ENCODE measurements at places on chromosomes 16 and 17.

GRCh38 chr17:15237106-15237425 lies 28.1 kb downstream of the PMP22 start:
- peaks cover 5% of the 10 kb centered on the region for H3K4me1 ChIP-seq
- no peaks in the 10 kb centered on the region for H3K36me3 ChIP-seq
- H3K27ac ChIP-seq, result no peak overlapping the region
- no peak overlapping the region for H3K4me3 ChIP-seq

DNA sequence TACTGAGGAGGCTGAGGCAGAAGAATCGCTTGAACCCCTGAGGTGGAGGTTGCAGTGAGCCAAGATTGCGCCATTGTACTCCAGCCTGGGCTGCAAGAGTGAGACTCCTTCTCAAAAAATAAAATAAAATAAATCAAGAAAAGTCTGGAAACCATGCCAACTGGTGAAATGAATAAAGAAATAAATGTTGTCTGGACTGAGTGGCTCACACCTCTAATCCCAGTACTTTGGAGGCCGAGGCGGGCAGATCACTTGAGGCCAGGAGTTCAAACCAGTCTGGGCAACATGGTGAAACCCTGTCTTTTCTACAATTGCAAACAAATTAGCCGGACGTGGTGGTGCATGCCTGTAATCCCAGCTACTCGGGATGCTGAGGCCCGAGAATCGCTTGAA lies 744 bp upstream of the LRRC37A3 start:
- DNase-seq, result no peak
- H3K36me3 ChIP-seq, result no peaks in the 10 kb centered on the region
- peaks cover 17% of the 10 kb centered on the region for H3K4me1 ChIP-seq
- H3K27me3 ChIP-seq, result no peaks in the 10 kb centered on the region
- H3K27ac ChIP-seq, result peak overlapping the region; percentile 72

- H3K27me3 ChIP-seq, result peaks cover 26% of the 10 kb centered on the region
- H3K4me3 ChIP-seq, result no peak overlapping the region
- no peaks in the 10 kb centered on the region for H3K4me1 ChIP-seq
- H3K36me3 ChIP-seq, result no peaks in the 10 kb centered on the region
Measured at GRCh38 chr16:50837324-50837723, 95.4 kb downstream of the CYLD start.

DNA sequence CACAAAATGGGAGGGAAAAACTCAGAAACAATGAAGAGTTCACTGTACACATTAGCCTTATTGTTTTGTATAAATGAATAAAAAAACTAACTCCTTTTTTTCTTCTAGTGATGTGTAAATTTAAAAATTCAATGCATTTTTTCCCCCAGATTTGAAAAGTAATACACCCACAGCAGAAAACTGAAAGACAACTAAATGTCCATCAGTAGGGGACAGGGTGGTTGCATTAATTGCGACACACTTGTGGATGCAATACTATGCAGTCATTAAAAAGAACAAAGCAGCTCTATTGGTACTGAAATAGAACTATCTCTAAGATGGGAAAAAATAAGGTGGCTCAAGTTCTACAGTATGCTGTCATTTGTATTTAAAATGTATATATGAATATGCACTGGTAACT lies 13.7 kb upstream of the WIPI1 start:
- no peaks in the 10 kb centered on the region for H3K27me3 ChIP-seq
- H3K27ac ChIP-seq, result no peak overlapping the region
- H3K4me3 ChIP-seq, result no peak overlapping the region
- H3K36me3 ChIP-seq, result no peaks in the 10 kb centered on the region

GRCh38 chr16:25007284-25007984 lies 7.7 kb downstream of the ARHGAP17 start:
- H3K4me3 ChIP-seq, result no peak overlapping the region
- H3K27ac ChIP-seq, result no peak overlapping the region
- no peaks in the 10 kb centered on the region for H3K4me1 ChIP-seq

- H3K36me3 ChIP-seq, result no peaks in the 10 kb centered on the region
- H3K27ac ChIP-seq, result no peak overlapping the region
- H3K4me1 ChIP-seq, result no peaks in the 10 kb centered on the region
- no peak overlapping the region for H3K4me3 ChIP-seq
- no peak for DNase-seq
Measured at GRCh38 chr17:81371910-81372760, 23.1 kb upstream of the BAHCC1 start.

- H3K27ac ChIP-seq, result no peak overlapping the region
- no peak overlapping the region for H3K4me3 ChIP-seq
- no peak for DNase-seq
- peaks cover 71% of the 10 kb centered on the region for H3K27me3 ChIP-seq
- no peaks in the 10 kb centered on the region for H3K36me3 ChIP-seq
Measured at GRCh38 chr16:86929057-86929871, 350.9 kb downstream of the FOXL1 start.

DNA sequence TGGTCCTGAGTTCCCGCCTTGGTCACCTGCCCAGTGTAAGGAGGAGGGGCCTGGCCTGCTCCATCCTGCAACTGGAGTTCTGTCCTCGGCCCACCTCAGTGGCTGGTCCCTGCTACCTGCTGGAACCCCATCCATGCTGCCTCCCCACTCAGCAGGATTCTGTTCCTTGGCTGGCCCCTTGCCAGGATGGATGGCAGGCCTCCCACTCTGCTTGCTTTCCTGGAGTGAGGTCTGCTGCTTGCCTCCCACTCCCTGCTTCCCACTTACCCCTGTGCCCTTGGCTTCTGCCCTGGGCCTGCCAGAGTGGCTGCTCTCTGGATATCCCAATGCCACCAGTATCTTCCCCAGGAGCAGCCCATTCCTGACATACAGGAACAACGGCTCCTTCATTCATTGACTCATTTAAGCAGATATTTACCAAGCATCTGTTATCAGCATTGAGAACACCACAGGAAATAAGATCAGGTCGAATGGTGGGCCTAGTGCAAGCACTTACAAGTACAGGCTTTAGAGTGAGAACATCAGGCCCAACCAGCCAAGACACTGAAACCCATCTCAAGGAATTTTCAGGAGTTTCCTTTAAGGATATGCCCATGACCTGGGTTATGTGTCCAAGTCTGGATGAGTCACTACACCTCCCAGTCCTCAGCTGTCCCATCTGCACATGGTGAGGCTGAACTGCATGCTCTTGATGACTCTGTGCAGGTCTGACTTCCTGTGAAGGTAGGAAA lies 17.0 kb upstream of the RPRML start:
- no peaks in the 10 kb centered on the region for H3K36me3 ChIP-seq
- no peak overlapping the region for H3K27ac ChIP-seq
- no peak for DNase-seq
- H3K27me3 ChIP-seq, result no peaks in the 10 kb centered on the region
- no peaks in the 10 kb centered on the region for H3K4me1 ChIP-seq
- no peak overlapping the region for H3K4me3 ChIP-seq

GRCh38 chr17:39611401-39612112 lies 3.8 kb upstream of the NEUROD2 start:
- no peaks in the 10 kb centered on the region for H3K36me3 ChIP-seq
- peaks cover 51% of the 10 kb centered on the region for H3K27me3 ChIP-seq
- H3K27ac ChIP-seq, result no peak overlapping the region
- H3K4me3 ChIP-seq, result no peak overlapping the region

DNA sequence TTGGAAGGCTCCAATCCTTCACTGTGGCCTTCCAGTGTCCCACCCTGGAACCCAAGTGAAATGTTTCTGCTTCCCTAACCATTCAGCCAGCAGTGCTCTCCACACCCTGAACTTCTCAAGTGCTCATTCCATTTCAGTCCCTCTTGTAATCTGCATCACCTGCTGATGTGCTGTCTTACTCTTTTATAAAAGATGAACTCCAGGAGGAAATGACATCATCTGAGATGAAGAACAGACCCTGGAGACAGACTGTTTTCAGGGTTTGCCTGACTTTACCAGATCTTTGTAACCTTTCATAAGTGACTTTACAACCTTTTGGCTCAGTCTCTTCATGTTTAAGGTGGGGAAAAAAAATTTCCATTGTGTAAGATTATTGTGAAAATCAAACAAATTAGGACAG lies 61.3 kb downstream of the CNTNAP4 start:
- no peaks in the 10 kb centered on the region for H3K36me3 ChIP-seq
- H3K4me1 ChIP-seq, result no peaks in the 10 kb centered on the region
- no peak overlapping the region for H3K4me3 ChIP-seq
- H3K27me3 ChIP-seq, result no peaks in the 10 kb centered on the region
- H3K27ac ChIP-seq, result no peak overlapping the region

GRCh38 chr17:81966343-81967243 lies 5.6 kb upstream of the NOTUM start:
- H3K27ac ChIP-seq, result no peak overlapping the region
- no peak overlapping the region for H3K4me3 ChIP-seq
- no peaks in the 10 kb centered on the region for H3K36me3 ChIP-seq
- DNase-seq, result peak; percentile 58
- peaks cover 40% of the 10 kb centered on the region for H3K4me1 ChIP-seq
- H3K27me3 ChIP-seq, result peaks cover 29% of the 10 kb centered on the region

- no peaks in the 10 kb centered on the region for H3K27me3 ChIP-seq
- H3K4me3 ChIP-seq, result no peak overlapping the region
- H3K4me1 ChIP-seq, result peaks cover 2% of the 10 kb centered on the region
- H3K36me3 ChIP-seq, result no peaks in the 10 kb centered on the region
- no peak overlapping the region for H3K27ac ChIP-seq
- peak; percentile 42 for DNase-seq
Measured at GRCh38 chr16:19559242-19559910, 3.9 kb downstream of the VPS35L start.

DNA sequence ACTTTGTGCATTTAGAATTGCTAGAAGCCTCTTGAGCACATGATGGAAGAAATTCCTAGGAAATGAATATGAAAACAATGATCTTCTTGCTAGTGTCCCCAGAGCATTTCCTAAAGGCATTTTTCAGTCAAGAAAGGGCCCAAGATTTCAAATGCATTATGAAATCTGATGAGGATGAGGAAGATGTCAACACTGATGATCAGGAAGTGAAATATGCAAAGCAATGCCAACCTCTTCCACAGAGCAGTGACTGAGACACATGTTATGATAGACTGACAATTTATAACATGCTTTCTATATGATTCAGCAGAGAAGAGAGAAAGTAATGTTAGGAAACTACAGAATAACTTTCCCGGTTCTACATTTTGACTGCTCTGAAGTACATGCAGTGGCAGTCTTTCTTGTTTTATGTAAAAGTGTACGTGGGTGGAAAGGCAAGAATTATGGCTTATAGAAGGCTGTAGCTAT lies 859.1 kb upstream of the GOT2 start:
- H3K4me3 ChIP-seq, result no peak overlapping the region
- H3K27me3 ChIP-seq, result no peaks in the 10 kb centered on the region
- H3K36me3 ChIP-seq, result no peaks in the 10 kb centered on the region
- no peaks in the 10 kb centered on the region for H3K4me1 ChIP-seq
- H3K27ac ChIP-seq, result no peak overlapping the region

DNA sequence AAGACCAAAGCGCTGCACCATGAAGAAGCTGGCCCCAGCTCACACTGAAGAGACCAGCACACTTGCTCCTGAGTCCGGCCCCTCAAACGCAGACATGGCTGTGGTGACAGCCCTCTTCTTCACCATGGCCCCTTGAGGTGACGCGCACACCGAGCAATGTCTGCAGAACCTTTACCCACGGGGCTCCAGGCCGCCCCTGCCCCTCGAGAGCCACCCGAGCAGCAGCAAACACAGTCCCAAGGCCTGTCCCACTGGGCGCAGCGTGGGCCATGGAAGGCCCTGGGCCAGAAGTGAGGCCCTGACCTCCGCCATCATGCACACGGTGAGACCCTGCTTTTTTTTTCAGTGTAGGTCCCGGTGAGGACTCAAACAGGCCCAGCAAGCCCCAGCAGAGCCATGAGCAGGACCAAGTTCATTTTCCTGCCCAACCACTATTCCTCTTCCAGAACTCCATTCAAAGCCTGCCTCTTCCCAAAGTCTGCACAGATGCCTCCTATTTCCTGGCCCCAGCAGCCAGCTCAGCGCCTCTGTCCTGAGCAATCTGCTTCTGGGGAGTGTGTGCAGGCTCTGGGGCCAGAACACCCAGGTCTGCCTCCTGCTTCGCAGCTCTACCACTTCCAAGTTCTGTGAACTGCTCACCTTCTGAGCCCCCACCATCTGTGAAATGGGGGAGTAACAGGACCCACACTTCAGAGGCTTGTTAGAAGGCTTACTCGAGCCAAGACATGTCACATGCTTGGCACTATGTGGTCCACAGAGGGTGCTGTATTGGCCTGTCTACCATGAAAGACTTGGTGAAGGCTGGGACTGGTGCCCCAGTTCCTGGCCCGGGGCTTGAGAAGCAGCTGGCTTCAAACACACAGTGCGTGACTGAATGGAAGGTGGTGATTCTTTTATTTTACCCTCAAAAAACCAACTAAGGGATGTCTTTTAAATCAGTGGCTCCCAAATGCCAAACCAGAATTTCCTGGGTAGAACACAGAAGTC lies 35.7 kb upstream of the GSG1L start:
- peaks cover 70% of the 10 kb centered on the region for H3K36me3 ChIP-seq
- no peak overlapping the region for H3K4me3 ChIP-seq
- no peak for DNase-seq
- no peak overlapping the region for H3K27ac ChIP-seq
- H3K4me1 ChIP-seq, result no peaks in the 10 kb centered on the region

DNA sequence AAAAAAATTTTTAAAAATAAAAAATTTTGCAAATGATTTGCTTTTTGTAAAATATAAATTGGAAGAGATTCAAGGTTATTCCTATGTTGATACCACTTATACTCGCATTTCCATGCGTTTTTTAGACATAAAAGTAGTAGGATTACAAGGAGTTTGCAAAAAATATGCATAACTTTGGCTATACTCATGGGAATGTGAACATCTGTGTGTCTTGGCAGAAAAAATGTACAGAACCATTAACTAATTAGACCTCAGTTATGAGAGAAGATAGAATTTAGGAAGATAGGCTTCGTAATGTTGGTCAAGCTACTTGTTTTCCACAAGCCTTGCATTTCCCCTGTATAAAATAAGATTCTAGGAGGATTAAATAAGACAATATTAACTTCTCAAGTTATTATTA lies 61.1 kb upstream of the VPS4A start:
- DNase-seq, result no peak
- no peak overlapping the region for H3K27ac ChIP-seq
- peaks cover 8% of the 10 kb centered on the region for H3K4me1 ChIP-seq
- H3K36me3 ChIP-seq, result peaks cover 3% of the 10 kb centered on the region

DNA sequence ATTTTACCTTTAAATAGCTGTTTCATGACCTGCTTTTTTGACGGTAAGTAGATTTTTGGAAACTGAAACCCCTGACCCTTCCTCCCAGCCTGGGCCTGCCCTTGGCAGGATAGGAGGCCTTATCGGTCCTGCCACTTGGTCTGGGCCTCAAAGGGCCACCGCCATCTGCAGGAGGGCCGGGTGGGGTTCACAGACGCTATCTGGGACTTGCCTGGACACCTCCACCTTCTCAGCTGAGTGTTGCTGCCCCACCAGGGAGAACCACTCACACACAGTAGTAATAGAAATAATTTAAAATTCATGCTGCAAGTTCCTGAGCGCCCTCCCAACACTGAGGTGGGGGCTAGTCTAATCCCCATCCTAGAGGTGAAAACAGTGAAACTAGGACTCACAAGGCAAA lies 4.6 kb upstream of the NPRL3 start:
- H3K4me1 ChIP-seq, result peaks cover 3% of the 10 kb centered on the region
- H3K27me3 ChIP-seq, result peaks cover 18% of the 10 kb centered on the region
- no peak for DNase-seq
